Stimulated activated CD4-positive, alpha-beta T cell treated with anti-CD3 and anti-CD28 coated beads, Interleukin-4, amount 100 ng/mL, for 48 hours (primary cell): ENCODE measurements at places on chromosomes 6 and 20.

- no peak for DNase-seq
Observed at GRCh38 chr20:60584221-60584620, 626.0 kb downstream of the CDH26 start.

- DNase-seq: no peak
Observed at GRCh38 chr6:7691675-7692452, 34.0 kb upstream of the BMP6 start.

DNA sequence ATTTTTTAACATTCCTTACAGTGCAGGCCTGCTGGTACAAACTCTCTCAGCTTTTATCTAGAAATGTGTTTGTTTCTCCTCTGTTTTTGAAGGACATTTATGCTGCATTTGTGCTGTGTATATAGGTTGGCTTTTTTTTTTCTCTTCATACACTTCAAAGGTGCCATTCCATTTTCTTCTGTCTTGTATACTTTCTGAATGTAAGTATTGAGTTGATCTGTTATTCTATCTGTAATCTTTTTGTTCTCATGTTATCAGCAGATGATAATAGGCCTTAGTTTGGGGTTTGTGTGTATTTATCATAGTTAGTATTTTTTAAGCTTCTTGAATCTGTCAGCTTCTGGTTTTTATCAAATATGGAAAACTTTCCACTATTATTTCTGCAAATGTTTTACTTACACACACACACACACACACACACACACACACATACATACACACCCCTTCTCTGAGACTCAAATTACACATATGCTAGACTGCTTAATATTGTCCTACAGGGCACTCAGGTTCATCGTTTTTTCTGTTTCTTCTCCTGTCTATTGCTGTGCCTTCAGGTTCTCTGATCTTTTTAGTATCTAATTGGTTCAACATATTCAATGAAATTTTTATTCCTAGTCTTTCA, 74.6 kb downstream of the RPP40 start:
- DNase-seq: no peak

DNA sequence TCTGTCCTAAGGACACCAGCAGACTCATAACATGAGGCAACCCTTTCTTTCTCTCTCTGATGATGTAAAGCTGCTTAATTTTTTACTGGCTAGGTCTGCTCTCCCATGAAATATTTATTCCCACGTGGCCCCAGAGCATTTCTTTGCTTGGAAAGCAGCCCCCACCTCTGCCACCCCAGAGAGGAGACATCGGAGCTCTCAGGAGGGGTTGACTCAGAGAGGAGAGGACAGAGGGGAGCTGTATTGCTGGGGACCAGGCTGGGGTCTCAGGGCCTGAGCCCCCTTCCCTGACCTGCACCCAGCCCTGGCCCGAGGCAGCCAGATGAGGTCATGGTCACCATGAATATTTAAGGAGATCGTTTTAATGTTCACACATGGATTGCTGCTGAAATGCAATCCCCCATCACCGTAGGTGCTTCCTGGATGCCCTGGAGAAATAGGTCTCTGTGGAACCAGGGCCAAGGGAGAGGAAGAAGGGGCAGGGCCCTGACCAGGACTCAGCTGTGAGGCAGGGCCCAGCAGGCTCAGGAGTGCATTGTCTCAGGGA, 117.5 kb downstream of the DLL1 start:
- DNase-seq: no peak

DNA sequence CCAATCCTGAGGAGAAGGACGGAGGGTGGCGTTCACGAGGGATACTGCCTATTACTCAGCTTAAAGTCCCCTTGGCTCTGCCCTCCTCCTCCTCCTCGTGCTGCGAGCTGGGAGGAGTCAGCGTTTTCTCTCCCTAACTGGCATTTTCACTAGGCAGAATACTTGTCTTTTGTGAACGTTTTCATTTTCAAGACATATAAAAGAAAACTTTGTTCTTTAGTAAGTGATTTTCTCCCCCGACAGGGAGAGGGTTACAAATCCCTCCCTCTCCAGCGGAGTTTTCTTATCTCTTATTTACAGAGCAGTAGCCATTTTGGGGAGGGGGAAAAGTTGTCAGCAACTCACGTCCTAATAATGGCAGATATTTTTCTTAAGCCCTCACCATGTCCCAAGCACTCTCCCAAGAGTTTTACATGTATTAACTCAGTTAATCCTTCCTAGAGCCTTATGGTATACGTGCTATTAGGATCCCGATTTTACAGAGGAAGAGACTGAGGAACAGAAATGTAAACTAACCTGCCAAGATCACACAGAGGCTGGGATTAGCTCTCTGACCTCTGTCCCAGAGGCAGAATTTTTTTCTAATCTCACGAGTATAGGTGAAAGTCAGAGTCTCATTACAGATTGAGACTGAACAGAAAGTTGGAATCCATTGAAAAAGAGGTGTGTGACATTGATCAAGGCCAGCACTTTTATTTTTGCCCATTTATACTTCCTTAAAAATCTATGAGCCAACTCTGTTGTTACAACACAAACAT, 30.0 kb upstream of the ZNF217 start:
- DNase-seq: peak; percentile 33

DNA sequence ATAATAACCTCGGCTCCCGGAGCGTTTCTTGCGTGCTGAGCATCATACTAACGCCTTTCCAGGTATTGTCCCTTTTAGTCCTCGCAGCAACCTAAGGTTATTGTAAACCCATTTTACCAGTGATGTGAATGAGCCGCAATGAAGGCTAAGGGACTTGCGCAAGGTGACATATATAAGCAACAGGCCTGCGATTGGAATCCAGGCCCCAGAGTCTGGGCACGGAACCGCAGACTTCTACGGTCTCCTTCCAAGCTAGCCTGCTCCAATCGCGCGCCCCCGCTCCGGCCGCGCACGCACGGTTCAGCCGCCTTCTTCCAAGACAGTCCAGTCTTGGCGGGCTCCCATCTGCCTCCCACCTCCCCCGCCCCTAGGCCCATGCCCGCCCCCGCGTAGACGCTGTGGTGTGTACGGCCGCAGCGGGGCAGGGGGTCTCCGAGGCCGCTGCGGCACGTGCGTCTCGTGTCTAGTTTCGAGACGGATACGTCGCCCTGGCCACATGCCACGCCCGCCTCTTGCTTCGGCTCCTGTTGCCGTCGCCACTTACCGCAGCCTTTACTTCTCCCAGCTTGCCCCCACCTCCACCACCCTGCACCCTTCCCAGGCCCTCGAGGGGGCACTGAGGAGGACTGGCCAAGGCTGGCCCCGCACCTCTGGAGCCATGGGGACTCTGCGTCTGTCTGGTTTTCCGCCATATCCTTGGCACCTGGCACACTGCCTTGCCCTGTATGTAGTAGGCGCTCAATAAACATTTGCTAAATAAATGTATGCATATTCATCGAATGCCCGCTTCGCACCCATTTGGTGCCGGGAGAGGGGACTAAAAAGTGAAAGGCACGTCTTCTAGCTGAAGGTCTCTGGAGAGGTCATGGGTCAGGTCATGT, 855 bp upstream of the GFOD1 start:
- no peak for DNase-seq

- no peak for DNase-seq
Observed at GRCh38 chr20:50969435-50969834, 10.8 kb downstream of the MOCS3 start.

GRCh38 chr6:70337743-70338105, 34.8 kb upstream of the COL9A1 start:
- DNase-seq: no peak

GRCh38 chr20:20095114-20095872, 43.0 kb downstream of the CFAP61 start:
- no peak for DNase-seq

GRCh38 chr20:17344790-17345189, 118.0 kb downstream of the PCSK2 start:
- no peak for DNase-seq

DNA sequence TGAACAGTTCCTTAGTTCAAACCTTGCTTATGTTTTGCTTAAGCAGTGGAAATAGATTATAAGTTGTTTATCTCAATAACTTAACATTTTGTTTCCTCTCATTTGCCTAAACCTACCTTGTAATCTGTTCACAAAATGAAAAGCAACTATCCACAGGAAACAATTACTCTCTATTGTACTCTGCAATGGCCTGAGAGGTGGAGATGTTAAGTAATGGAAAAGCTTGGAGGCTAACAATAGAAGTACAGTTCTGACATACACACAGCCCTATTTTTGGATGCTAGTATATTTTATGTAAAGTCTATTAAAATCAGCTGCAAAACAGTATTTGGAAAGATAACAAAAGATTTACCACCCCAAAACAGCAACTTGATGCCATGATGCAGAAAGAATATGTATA, 82.1 kb downstream of the TINAG start:
- DNase-seq: no peak

- no peak for DNase-seq
Observed at GRCh38 chr6:161374971-161375873, 101.4 kb upstream of the AGPAT4 start.

- DNase-seq: no peak
Observed at GRCh38 chr6:158648682-158649131, 1.1 kb upstream of the SYTL3 start.

DNA sequence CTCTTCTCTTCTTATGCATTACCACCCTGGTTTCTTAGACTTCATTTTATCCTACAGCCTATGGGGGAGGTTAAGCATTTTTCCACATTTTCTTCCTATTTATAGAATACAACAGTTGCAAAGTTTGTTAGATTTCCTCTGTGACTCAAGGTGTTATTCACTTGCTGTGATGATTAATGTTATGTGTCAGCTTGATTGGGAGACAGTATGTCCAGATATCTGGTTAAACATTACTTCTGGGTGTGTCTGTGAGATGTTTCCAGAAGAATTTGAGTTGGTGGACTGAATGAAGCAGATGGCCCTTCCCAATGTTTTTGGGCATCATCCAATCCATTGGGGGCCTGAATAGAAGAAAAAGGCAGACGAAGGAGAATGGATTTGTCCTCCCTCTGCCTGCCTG, 131.3 kb downstream of the C6orf118 start:
- DNase-seq: no peak

DNA sequence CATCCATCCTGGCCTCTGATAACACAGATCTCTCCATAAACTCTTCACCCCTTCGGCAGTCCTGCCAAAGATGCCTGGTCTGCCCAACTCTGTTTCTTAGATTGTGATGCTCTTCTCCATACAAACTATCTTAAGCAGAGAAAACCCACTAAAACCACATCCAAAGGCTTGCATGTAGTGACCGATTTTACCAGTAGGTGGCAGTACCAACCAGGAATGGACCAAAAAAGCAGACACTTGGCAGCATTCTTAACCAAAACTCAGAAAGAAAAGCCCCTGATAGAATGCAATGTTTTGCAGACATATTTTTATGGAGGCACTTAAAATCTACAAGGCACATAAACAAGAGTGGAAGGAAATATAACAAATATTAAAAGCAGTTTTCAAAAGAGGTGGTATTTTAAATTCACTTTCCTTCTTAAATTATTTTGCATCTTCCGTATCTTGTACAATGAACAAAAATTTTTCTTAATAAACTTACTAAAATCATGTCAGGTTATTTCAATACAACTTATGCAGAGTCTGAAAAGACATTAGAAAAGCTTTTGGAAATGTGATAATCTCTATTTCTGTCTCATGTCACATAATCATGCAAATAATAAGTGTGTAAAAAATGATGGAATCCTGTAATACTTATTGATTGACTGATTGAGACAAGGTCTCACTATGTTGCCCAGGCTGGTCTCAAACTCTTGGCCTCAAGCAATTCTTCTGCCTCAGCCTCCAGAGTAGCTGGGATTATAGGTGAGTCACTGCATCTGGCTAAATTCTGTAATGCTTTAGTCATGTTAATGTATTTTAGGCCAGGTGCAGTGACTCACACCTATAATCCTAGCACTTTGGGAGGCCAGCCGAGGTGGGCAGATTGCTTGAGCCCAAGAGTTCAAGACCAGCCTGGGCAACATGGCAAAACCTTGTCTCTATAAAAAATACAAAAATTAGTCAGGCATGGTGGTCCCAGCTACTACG, 29.4 kb downstream of the LRP11 start:
- peak; percentile 58 for DNase-seq

- DNase-seq: no peak
Observed at GRCh38 chr6:4598384-4598995, 177.7 kb upstream of the CDYL start.

DNA sequence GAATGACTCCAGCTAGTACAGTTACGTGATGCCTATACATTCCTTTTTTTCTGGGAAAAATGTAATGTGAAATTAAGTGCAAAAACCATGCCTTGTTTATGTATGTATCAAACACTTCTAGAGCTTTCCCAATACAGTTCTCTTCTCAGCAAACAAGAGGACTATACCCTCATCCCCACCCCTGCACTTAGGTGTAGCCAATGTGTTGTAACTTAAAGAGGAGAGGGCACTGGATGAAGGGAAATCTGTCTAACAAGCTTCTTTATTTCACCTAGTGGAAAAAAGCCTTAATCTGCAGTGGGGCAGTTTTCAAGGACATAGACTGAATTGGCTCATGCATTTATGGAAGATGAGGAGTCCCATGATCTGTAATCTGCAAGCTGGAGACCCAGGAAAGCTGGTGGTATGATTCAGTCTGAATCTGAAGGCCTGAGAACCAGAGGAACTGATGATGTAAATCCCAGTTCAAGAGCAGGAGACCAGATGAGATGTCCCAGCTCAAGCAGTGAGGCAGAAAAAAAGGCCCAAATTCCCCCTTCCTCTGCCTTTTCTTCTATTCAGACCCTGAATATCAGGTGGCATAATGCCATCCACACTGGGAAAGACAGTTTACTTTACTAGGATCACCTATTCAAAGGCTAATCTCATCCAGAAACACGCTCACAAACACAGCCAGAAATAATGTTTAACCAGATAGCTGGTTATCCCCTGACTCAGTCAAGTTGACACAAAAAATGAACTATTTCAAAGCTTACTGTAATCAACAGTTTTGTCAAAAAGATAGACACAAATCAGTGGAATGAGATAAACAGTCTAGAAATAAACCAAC, 25.8 kb upstream of the SLC17A3 start:
- DNase-seq: no peak

DNA sequence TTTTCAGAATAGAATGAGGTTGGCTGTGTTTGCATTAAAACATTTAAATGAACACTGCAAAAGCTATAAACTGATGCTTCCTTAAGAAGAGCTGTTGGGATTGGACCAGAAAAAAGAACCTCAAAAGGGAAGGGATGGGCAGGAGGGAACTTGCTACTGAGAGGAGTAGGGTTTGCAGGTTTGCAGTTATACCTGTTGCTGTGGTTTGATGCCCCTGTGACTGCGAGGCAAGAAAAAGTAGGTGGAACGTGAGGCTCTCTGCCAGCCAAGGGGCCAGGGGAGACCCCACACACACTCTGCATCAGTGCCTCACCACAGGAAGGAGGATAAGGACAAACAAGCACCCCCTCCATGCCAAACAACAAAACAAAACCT, 197.2 kb downstream of the BCAS1 start:
- no peak for DNase-seq

DNA sequence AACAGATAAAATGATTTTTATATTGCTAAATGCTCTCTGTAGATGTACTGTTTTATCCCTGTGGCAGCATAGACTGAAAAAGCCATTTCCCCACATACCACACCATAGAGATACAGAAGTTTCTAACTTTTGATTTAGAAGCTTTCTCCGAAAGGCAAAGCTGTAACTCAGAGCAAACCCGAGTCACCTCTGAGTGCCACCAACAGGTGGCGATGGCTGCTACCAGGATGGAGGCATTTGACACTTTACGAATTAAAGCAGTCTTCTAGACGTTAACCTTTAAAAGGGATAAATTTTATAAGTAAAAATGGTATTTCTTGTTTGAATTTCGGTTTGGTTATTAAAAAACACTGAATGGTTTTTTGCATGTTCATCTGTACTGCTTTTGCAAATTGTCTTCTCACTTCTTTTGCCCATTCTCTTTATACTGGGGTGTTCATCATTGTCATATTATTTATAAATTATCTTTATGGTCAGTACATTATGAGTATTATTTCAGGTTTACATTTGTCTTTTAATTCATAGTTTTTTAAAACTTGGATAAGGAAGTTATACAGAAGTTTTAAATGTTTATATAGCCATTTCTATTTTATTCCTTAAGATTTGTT, 201.0 kb upstream of the CEP162 start:
- peak; percentile 1 for DNase-seq
